DMS79 treated with DMSO at 0.1 percent for 48 hours (cell line): ENCODE measurements at places on chromosomes 11 and 22.

DNA sequence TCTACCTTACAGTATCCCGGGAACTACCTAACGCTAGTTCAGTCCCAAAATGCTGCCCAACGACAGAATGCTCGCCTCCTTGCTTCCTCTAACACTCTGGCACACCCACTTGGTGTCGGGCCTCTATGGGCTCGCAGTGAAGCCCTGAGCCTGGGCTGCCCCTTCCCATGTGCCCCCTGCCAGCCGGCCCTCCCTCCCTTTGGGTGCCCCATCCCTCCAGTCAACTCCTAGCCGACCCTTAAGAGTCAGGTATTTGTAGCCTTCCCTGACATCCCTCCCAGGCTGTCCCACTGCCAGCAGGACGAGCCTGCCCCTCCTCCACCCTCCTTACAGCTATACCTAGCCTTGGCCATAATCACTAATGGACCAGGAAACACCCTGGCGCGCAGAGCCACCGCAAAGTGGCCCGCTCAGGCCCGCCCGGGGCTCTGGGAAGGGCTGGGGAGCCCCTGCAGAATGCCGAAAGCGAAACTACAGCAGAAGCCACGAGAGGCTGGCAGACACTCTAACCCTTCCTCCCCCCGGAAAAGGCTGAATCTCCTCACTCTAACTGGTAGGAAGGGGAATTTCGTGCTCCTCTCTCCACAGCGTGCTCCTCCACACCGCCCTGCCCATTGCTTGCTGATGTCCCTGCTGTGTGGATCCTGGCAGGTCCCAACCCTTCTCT lies 8.2 kb downstream of the CBX7 start:
- peak; percentile 8 for DNase-seq

DNA sequence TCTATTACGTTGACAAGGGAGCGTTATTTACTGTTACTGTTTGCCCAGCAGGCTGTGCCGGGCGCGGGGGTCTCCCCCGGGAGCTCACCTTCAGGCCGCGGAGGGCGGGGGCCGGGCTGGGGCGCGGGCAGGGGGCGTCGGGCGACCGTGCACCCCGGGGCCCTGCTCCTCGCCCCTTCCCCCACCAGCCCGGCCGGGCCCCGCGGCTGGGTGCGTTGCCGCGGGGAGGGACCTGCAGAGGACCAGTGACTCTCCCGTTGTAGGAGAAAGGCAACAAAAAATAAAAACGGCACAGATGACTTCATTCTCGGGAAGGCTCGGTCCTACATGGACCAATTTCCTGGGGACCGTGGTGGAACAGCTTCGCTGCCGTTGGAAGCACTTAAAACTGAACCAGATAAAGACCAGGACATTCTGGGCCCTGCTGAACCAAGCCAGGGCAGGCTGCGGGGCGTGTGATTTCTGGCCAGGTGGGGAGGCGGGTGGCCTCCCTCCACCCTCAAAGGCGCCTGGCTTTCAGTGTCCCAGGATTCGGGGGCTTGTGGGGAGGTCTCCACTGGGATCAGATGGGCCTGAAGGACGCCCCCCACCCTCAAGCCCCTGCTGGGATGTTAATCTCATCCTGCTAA lies 57.4 kb downstream of the IGLL1 start:
- DNase-seq, result no peak

DNA sequence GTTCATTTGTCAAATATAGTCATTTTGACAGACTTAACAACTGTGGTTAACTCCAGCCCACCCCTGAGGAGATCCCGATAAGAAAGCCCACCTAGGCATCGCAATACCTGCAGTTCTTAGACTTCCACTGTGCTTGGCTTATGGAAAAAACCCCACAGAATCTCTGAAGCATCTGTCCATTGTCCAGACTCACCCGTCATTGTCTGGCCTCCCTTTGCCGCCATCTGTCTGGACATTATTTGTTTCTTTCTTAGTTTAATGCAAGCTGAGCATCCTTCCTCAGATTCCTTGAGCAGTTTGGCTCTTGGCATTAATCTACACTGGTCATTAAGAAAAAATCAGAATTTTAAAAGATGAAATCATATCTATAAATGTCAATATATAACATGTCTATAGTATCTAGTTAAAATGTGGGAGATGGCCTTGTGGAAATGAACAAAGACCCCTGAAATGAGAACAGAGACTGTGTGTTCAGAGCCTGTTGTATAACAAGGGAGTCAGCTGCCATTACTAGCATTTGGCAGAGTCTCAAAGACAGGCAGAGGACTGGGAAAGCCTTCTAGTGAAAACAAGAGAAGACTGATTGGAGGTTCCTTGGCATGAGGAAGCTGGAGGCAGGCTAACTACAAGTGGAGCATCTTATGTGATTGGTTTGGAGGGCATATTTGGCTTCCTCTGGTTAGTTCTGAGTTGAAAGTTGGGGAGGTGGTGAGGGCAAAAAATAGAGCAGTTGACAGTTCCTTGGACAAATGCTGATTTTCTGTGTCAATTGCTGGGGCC lies 80.4 kb downstream of the SPON1 start:
- DNase-seq, result no peak

DNA sequence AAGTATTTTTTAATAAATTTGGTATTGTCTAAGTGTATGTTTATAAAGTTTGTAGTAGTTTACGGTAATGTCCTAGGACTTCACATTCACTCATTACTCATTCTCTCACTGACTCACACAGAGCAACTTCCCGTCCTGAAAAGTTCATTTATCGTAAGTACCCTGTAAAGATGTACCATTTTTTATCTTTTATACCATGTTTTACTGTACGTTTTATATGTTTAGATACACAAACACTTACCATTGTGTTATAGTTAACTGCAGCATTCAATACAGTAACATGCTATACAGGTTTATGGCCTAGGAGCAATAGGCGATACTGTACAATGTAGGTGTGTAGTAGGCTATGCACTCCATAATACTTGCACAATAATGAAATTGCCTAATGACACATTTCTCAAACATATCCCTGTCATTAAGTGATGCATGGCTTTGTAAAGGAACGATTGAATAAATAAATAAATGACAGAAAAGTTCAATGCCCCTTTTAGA lies 12.5 kb upstream of the CARD18 start:
- DNase-seq, result no peak

DNA sequence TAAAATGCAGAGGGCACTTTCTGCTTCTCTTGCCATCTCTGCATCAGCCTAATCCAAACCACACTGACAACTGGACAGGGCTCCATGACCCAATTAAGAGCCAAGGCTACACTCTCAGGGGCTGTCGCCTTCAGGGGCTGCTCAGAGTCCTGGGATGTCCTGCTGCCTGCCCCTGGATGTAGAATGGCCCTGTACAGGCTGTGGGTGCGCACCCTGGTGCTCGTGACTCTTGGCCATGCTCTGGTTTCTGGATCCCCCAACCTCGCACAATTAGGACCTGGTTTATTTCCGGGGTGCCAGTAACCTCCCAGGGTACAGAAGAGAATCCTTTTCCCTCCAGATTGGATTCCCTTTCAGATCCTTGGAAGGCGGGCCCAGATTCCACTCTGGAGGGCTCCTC lies 11.3 kb downstream of the IFT27 start:
- DNase-seq, result no peak

- peak; percentile 68 for DNase-seq
Observed at GRCh38 chr22:30628491-30628890, 7.1 kb upstream of the SLC35E4 start.

- no peak for DNase-seq
Observed at GRCh38 chr11:134287561-134287960, 11.4 kb downstream of the GLB1L3 start.

- DNase-seq, result no peak
Observed at GRCh38 chr11:87440076-87440770, 402.5 kb downstream of the TMEM135 start.

GRCh38 chr11:119195680-119196079 lies 10.4 kb downstream of the NHERF4 start:
- peak; percentile 26 for DNase-seq
